ENCODE measurements at places on chromosomes 3 and 15. TPM values are rescaled to one million over a fixed set of nuclear protein-coding genes. Genes with fewer than 3 reads are reported as not detected.

The CSTA gene
- total RNA-seq: 15.2 TPM

The ANKRD63 gene
- not detected for total RNA-seq

The SLC24A5 gene
- not detected for total RNA-seq

The LHFPL4 gene
- not detected for total RNA-seq

The FETUB gene
- total RNA-seq: not detected

The MGA gene
- 64.6 TPM for total RNA-seq

Measured in fibroblast of the aortic adventitia (primary cell).